ENCODE measurements at places on chromosomes 1 and 21.

GRCh38 chr1:165235155-165235776 lies 121.2 kb downstream of the LMX1A start:
- DNase-seq: no peak

DNA sequence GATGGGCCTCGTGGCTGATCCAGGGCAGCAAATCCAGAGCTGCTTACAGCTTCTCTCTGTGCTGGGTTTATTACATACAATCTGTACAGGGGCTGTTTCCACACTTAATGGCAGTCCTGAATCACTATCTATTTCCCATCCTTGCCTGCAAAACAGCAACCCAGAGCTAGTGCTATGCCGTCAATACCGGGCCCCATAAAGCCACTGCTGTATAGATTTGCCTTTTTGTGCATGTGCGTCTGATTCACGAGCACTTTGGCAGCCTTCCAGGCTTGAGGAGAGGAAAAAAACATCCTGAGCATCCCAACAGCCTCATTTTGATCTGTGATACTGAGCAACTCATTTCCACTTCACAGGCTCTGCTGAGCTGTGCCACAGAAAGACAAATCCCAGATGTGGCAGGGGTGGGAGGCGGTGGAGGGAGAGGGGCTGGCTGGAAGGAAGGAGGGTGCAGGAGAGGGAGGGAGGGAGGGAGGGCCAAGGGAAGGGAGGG lies 65.2 kb upstream of the TARBP1 start:
- peak; percentile 57 for DNase-seq

GRCh38 chr1:23751050-23751814 lies 8.0 kb downstream of the ELOA start:
- DNase-seq: peak; percentile 53

DNA sequence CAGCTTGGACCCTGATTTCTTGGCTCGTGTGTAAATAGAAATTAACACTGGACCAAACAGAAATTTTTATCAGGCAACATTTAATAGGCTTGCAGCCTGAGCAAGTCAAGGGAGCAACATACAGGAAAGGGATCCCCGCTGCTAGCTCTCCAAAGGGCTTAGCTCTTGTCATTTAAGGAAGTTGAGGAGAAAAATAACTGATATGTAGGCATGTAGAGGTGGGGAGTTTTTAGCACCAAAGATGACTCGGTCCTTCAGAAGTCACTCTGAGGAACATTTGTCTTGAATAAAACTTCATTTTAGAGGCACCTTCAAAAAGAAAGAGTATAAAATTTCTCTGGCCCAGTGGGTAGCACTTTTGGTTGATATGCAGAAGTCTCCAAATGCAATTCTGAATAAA lies 27.1 kb downstream of the GBP2 start:
- no peak for DNase-seq

GRCh38 chr1:35971601-35972000 lies 40.7 kb downstream of the AGO3 start:
- no peak for DNase-seq

DNA sequence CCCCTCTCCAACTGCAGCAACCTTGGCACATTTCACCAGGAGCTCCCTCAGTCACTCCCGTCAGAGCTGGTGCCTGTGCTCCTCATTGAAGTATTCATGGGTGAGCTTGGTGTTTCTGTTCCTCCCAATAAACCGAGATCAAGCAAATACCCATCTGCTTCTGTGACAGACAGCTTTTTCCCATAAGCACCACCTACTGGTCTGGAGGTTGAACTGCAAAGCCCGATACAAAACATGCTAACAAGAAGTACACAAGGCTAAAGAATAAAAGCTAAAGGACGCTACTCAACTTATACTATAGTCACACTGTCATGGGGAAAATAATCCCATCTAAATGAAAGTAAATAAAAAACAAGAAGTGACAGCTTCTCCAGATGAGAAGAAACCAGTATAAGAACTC lies 111.9 kb upstream of the C21orf91 start:
- DNase-seq: peak; percentile 31

DNA sequence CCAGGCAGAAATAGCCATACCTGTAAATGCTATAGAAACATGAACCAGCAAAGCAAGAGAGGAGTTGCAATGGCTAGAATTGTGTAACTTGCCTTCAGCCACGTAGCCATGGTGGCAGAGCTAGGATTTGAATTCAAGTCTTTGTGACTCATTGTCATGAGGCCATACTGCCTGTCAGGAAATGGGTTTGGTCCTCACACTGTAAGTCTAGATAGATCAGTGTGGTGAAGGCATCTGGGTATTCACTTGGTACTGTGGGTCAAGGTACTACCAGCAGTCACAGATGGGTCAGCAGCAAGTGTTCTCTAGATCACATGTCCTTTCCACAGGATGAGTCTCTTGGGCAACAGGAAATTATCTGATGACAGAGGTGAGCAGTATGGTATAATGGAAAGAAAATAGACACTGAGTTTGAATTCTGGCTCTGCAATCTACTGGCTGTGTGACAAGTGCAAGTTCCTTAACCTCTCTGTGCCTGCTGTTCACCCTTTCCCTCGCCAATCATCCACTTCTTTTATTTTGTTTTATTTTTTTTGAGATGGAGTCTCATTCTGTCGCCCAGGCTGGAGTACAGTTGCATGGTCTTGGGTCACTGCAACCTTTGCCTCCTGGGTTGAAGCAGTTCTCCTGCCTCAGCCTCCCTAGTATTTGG lies 36.9 kb downstream of the FGGY start:
- DNase-seq: peak; percentile 20

- DNase-seq: no peak
These were observed 46.5 kb downstream of the RNF11 start for GRCh38 chr1:51282605-51283004.

DNA sequence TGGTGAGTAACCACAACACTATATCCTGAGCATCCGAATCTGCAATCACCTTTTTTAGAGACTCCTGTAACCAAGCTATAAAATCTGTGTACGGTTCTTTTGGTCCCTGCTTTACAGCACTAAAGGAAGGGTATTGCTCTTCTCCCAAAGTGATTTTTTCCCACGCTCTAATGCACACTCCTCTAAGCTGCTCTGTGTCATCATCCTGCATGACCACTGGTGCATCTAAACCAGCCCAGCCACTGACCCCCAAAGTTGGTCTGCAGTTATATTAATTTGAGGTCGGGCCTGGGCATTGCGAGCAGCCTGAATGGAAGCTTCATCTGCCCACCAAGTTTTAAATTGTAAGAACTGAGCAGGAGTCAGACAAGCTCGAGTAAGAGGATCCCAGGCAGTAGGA lies 480.0 kb downstream of the PTPRU start:
- no peak for DNase-seq

DNA sequence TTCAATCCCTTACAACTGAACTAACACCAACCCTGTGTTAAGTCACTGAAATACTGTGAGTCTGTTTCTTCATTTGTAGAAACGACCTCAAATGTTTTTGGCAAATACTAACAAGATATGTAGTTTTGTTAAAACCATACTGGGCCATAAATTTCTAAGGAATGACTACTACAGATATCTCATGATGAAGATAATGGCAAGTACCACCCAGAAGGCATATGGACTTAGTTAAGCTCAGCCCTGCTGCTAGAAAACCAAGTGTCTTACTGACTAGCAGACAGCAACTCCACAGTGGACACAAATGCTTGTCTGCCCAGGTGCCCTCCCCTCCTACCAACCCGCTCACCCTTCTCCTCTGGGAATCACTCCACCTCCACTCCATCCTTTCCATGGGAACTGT lies 44.5 kb upstream of the BMP8B start:
- DNase-seq: no peak

DNA sequence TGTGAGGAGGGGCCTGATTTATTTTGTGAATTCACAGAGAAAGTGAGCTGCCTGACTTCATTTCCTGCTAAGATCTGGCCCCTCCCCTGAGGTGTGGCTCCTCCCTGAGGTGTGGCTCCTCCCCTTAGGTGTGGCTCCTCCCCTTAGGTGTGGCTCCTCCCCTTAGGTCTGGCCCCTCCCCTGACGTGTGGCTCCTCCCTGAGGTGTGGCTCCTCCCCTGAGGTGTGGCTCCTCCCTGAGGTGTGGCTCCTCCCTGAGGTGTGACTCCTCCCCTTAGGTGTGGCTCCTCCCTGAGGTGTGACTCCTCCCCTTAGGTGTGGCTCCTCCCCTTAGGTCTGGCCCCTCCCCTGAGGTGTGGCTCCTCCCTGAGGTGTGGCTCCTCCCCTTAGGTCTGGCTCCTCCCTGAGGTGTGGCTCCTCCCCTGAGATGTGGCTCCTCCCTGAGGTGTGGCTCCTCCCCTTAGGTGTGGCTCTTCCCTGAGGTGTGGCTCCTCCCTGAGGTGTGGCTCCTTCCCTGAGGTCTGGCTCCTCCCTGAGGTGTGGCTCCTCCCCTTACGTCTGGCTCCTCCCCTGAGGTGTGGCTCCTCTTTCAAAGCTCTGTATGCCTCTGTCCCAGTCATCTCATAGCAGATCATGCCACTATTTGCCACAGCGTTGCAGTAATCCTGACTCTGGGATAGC lies 26.9 kb upstream of the LRRC3 start:
- peak; percentile 74 for DNase-seq

DNA sequence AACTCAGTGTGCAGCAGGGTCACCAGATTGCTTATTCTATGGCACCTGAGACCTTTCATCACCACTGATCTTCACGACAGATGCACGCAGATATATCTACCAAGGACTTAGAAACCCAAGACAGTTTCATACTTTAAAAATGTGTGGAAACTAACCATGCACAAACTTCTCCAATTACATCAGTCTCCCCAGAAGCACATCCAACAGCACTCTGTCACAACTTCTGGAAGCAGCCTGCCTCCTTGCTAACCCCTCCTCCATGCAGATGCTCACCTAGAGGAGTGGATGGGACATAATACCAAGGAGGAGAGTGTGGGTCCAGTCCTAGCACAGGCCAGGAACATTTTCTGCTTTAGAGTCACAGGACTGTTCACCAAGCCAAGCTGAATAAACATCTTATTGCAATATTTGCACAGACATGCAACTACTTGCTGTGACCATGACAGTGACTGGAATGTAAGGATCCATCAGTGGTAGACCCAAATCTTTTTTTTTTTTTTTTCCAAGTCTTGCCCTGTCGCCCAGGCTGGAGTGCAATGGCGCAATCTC lies 69.4 kb downstream of the HIVEP3 start:
- no peak for DNase-seq

DNA sequence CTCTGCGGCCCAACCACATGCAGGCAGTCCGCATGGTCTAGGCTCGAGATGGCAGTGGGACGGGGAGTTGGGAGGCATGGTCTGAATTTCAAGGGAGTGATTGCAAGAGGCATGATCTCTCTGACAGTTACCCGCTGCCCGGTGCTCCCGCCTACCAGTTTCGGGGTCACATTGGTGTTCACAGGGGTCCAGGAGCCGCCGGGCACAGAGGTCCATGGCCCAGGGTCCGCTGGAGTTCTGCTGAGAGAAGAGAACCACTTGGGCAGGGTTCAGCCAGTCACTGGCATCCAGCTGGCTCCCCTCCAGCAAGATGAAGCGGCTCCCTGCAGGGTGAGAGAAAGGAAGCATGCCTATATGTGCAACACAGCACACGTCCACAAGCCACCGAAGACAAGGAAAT lies 141.3 kb downstream of the ASTN1 start:
- DNase-seq: no peak

DNA sequence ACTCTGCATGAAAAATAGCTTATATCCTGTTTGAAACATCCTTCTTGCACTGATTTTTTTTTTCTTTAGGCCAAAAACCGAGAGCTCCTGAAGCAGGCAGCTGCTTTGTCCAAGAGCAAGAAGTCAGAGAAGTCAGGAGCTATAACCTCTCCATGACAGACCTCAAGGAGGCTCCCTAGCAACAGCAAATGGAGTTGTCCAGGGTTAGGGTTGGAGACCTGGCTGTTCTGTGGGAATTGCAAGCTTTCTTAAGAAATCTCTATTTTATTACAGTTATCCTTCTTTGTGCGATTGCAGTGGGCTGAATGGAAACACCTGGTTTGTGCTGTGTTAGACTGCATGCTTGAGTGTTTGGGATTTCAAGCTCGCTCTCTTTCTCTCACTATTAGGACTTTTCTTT lies 12.6 kb upstream of the STX12 start:
- no peak for DNase-seq

DNA sequence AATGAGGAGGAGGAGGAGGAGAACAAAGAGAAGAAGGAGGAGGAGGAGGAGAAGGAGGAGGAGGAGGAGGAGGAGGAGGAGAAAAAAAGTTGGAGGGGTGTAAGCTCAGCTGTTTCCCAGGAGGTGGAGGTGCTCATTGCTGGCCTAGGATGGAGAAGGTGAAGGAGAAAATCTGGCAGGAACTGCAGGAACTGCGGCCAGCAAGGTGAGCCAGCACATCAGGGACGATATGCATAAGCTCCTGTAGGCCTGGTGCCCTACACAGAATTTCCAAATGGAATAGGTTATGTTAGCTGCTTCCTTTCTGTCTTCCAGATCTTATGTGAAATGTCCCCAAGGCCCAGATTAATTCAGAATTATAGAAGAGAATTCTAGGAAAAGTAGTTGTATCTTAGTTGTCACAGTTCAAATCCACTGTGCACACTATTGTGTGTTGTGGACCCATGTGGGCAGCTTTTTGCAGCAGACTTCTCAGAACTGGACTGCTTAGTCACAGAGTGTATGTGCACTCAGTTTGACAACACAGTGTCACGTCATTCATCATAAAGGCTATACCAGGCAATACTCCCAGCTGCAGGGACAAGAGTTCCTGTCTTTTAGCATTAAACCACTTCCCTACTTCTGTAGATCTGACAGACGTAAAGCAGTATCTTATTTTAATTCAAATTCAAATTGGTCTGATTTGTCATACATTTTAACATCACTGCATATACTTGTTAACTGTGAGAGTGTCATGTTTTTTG lies 303.7 kb downstream of the HLX start:
- DNase-seq: no peak

- no peak for DNase-seq
These were observed 54.6 kb upstream of the DEPDC1 start for GRCh38 chr1:68551459-68551858.

GRCh38 chr1:43267291-43267805 lies 2.4 kb upstream of the TMEM125 start:
- no peak for DNase-seq

DNA sequence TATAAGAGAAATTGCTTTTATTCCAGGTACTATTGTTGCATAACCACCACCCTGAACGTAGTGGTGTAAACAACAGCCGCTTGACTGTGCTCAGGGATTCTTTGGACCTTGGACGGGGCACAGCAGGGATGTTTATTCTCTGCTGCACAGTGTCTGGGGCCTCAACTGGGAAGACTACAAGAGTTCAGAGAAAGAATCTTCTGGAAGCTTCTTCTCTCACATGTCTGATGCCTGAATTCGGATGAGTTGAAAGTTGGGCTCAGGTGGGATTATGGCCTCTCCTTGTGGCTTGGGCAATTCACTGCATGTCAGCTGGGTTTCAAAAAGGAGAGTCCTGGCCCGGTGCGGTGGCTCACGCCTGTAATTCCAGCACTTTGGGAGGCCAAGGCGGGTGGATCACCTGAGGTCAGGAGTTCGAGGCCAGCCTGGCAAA lies 19.0 kb upstream of the SSBP3 start:
- no peak for DNase-seq

All from activated T-cell treated with anti-CD3 and anti-CD28 coated beads, Interleukin-2, amount 50 U/mL, for 48 hours (primary cell).